Effector memory CD4-positive, alpha-beta T cell (primary cell): ENCODE measurements at places on chromosomes 3 and 15.

DNA sequence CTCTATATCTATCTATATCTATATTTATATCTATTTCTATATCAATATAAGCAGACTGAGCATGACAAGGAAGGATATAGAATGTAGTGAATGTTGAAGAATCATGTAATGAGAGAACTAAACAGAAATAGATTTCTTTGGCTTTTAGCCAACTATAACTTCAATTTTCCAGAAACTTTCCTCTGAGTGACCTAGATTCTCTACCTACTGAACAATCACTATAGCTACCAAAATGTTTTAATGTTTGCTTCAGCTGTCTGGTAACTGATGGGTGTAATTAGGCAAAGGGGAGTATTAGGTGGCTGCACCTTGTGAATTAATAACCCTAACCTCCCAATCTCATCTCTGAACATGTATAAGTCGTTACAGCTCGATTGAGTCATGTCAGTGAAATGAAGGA, 76.4 kb upstream of the ROBO1 start:
- no peaks in the 10 kb centered on the region for H3K4me1 ChIP-seq
- H3K27ac ChIP-seq: no peak overlapping the region
- H3K27me3 ChIP-seq: no peaks in the 10 kb centered on the region
- H3K36me3 ChIP-seq: no peaks in the 10 kb centered on the region

- H3K4me1 ChIP-seq: no peaks in the 10 kb centered on the region
- H3K27ac ChIP-seq: no peak overlapping the region
- no peaks in the 10 kb centered on the region for H3K27me3 ChIP-seq
Measured at GRCh38 chr3:4547799-4548198, 54.7 kb downstream of the ITPR1 start.

DNA sequence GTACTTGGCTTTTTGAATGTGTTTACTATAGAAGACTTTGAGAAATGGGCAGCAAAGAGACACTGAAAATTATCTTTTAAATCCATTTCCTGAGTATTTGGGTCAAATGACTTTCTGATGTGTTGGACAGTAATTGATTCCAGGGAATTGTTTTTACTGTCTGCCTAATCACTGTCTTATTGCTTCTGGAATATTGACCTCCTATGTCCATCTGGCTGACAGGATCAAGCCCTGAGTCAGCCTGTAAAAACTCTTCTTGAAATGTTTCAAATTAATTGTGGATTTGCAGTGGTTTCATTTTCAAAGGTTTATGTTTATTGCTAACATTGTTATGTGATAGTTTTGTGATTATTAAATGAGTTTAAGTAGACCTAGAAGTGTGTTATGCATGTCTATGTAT, 50.6 kb upstream of the MLF1 start:
- H3K4me1 ChIP-seq: no peaks in the 10 kb centered on the region
- no peak for DNase-seq
- no peaks in the 10 kb centered on the region for H3K36me3 ChIP-seq
- no peaks in the 10 kb centered on the region for H3K27me3 ChIP-seq
- no peak overlapping the region for H3K4me3 ChIP-seq

DNA sequence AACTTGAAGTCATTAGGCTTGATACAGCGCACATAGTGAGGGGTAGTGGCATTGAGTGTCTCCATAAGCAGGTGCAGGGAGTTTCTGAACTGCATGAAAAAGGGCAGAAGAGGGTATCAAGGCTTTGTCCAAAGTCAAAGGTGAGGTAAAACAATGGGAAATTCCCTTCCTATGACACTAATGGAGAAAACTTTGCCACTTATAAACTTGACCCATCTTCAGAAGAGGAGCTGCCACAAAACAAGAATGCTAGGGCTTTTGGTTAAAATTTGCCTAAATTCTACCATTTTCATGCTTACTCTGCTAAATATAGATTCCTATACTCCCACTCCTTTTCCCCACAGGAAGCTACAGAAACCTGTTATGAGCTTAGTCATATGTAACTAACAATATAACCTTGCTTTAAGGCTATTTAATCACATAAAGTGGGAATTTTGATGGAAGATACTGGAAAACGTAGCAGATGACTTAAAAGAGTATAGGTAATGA, 87.5 kb upstream of the MYO5C start:
- H3K27me3 ChIP-seq: no peaks in the 10 kb centered on the region
- no peak for DNase-seq
- H3K27ac ChIP-seq: no peak overlapping the region
- H3K36me3 ChIP-seq: peaks cover 38% of the 10 kb centered on the region
- no peaks in the 10 kb centered on the region for H3K4me1 ChIP-seq

DNA sequence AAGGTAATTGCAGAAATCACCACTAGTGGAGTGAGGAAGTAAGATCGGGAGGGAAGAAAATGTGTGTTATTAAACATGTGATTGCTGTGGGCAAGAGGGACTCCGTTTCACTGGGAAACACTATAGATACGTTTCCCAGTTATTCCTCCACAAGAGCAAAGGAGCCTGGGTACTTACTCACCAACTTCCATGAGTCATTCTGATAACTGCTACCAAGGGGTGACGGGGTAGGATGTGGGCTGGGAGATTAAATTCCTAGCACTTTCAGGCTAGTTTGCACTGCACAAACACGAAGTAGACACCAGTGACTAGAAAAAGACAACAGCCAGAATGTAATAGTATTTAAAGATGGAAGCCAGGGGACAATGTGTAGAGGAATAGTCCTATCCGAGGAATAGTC, 812.9 kb upstream of the CFAP20DC start:
- H3K27ac ChIP-seq: no peak overlapping the region
- no peak overlapping the region for H3K4me3 ChIP-seq
- DNase-seq: no peak

DNA sequence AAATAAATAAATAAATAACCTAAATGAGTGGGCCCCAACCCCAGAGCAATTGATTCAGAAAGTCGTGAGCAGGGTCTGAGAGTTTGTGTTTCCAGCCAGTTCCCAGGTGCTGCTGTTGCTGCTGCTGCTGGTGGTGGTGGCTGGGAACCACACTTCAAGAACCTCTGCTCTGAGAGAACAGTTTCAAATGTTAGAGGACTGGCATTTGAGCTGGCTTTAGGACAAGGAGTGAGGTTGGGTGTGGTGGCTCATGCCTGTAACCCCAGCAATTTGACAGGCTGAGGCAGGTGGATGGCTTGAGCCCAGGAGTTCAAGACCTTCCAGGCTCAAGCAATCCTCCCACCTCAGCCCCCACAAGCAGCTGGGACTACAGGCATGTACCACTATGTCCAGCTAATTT, 123.1 kb upstream of the UBE2E1 start:
- H3K4me3 ChIP-seq: no peak overlapping the region
- no peak for DNase-seq
- H3K27me3 ChIP-seq: no peaks in the 10 kb centered on the region

DNA sequence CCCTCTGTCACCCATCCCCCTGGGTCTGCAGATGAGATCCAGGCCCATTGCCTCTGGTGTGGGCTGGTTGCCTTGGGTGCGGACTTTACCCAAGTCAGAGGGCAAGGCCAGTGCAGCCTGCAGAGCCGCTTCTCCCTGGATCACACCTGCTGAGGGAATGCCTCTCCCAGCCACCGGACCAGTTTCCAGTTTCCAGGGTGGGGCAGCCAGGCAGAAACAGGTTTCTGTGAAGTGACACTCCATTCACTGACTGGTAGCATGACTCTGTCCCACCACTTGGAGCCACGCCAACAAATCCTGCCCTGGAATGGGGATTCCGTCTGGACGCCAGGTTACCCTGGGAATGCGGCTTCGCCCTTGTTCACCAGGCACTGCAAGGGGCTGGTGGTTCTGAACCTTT, 30.0 kb downstream of the PAQR5 start:
- no peaks in the 10 kb centered on the region for H3K4me1 ChIP-seq
- no peaks in the 10 kb centered on the region for H3K27me3 ChIP-seq
- no peak for DNase-seq
- H3K4me3 ChIP-seq: no peak overlapping the region
- no peaks in the 10 kb centered on the region for H3K36me3 ChIP-seq

DNA sequence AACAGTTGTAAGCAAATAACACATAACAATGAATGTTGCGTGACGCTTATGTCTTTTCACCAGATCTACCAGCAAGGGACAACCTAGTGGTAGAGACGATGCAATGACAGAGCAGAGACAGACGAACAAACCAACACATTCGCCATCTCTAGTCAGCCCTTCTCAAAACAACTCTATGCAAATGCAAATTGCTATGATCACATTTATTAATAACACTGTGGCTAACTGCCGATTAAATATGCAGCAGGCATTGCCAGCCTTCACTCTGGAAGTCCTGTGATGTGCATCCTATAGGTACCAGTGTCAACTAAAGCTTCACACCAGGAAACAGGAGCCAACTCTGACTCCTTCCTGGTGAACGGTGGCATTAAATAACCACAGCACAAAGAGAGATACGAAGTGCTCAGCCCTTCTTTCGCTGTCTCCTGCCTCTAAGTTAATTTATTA, 94.2 kb downstream of the FOXP1 start:
- peak overlapping the region; percentile 85 for H3K27ac ChIP-seq
- DNase-seq: no peak
- H3K27me3 ChIP-seq: no peaks in the 10 kb centered on the region
- H3K4me3 ChIP-seq: peak overlapping the region; percentile 23
- H3K36me3 ChIP-seq: no peaks in the 10 kb centered on the region

DNA sequence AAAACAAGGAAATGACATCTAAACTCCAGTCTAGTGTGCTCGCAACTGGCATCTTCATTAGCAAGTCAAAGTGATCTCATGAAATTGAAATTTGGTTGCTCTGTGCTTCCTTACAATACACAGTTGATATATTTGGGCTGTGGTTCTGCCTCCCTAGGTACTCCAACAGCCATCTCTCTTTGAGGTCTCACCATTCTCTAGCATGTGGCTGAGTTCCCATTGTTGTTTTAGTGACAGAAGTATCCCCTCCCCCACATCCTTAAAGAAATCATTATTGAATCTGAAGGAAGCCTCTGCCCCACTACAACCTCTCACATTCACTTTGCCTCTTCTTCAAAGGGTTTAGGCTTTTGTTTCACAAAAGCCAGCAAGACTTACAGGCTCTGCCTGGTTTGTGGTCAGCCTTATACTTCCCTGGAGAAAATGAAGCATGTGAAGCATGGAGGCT, 516.5 kb downstream of the NLGN1 start:
- H3K36me3 ChIP-seq: no peaks in the 10 kb centered on the region
- no peak overlapping the region for H3K4me3 ChIP-seq
- no peak for DNase-seq
- H3K4me1 ChIP-seq: no peaks in the 10 kb centered on the region
- no peaks in the 10 kb centered on the region for H3K27me3 ChIP-seq

DNA sequence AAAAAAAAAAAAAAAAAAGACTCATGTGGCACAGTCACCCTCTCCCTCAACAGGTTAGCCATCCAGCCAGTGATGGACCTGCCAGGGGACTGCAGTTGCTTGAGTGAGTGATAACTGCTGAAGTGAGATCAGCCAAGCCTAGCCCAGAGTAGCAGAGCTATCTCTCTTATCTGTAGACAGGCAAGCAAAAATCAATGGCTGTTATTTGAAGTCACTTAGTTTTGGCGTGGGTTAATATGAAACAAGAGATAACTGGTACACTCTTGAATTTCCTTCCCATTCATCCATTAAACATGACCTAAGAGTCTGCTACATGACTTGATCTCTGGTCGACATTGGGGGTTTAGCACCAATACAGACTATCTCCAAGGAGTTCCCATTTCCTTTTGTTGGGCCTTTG, 51.2 kb upstream of the TNIK start:
- DNase-seq: no peak
- H3K36me3 ChIP-seq: no peaks in the 10 kb centered on the region
- H3K27me3 ChIP-seq: no peaks in the 10 kb centered on the region
- no peak overlapping the region for H3K4me3 ChIP-seq
- H3K4me1 ChIP-seq: no peaks in the 10 kb centered on the region

DNA sequence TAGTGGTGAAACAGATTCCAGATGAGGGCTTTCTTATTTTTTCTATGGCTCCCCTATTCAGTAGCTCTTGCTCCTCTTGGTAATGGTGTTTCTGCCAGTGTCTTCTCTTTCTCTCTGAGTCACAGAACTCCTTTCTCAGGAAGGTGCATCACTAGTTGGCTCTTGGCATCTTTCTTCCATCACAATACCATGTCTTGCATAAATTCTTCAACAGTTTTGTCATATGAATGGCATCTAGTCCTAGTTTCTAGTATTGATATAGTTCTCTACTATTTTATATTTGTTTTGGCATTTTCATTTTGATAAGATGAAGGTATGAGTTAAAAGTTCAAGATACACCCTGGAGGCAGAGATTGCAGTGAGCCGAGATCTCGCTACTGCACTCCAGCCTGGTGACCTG, 51.0 kb downstream of the REC114 start:
- H3K4me1 ChIP-seq: no peaks in the 10 kb centered on the region
- DNase-seq: no peak
- no peaks in the 10 kb centered on the region for H3K27me3 ChIP-seq
- H3K27ac ChIP-seq: no peak overlapping the region
- H3K36me3 ChIP-seq: no peaks in the 10 kb centered on the region
- H3K4me3 ChIP-seq: no peak overlapping the region

- DNase-seq: no peak
- H3K27ac ChIP-seq: no peak overlapping the region
- no peaks in the 10 kb centered on the region for H3K36me3 ChIP-seq
- H3K27me3 ChIP-seq: no peaks in the 10 kb centered on the region
- no peak overlapping the region for H3K4me3 ChIP-seq
- H3K4me1 ChIP-seq: peaks cover 14% of the 10 kb centered on the region
Measured at GRCh38 chr3:186529201-186529999, 14.8 kb downstream of the CRYGS start.

- no peak overlapping the region for H3K27ac ChIP-seq
- no peaks in the 10 kb centered on the region for H3K4me1 ChIP-seq
- DNase-seq: no peak
- no peaks in the 10 kb centered on the region for H3K36me3 ChIP-seq
Measured at GRCh38 chr3:84042399-84043106, 916.2 kb upstream of the CADM2 start.

GRCh38 chr15:100958326-100959065, 39.3 kb downstream of the LRRK1 start:
- no peak overlapping the region for H3K4me3 ChIP-seq
- H3K36me3 ChIP-seq: no peaks in the 10 kb centered on the region
- DNase-seq: no peak
- H3K27ac ChIP-seq: no peak overlapping the region

DNA sequence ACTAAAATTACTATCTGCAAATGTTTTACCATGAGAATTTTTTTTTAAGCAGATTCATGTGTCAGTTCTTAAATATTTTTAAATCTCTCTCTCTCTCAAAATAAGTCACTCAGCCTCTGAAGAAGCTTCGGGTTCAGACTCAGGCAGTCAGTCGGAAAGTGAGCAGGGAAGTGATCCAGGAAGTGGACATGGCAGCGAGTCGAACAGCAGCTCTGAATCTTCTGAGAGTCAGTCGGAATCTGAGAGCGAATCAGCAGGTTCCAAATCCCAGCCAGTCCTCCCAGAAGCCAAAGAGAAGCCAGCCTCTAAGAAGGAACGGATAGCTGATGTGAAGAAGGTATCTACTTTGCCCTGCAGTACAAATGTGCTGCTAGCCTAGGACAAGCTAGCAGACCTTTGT, 24.1 kb downstream of the CHD2 start:
- H3K27ac ChIP-seq: no peak overlapping the region
- no peak for DNase-seq
- peaks cover 18% of the 10 kb centered on the region for H3K4me1 ChIP-seq
- no peaks in the 10 kb centered on the region for H3K27me3 ChIP-seq

GRCh38 chr3:177551431-177551836, 354.2 kb upstream of the TBL1XR1 start:
- peaks cover 16% of the 10 kb centered on the region for H3K4me1 ChIP-seq
- DNase-seq: no peak
- no peak overlapping the region for H3K27ac ChIP-seq
- no peaks in the 10 kb centered on the region for H3K36me3 ChIP-seq

- no peak for DNase-seq
- H3K27ac ChIP-seq: no peak overlapping the region
Measured at GRCh38 chr3:157500232-157500631, 3.0 kb downstream of the VEPH1 start.
